Activated naive CD4-positive, alpha-beta T cell treated with anti-CD3 and anti-CD28 coated beads, Interleukin-2, amount 10 ng/mL, durations not matched to agents 7 days and 5 days (primary cell): ENCODE measurements at places on chromosomes 1 and 21.
A peak's percentile ranks its signal among the peaks of the same experiment; 100 is the strongest.

DNA sequence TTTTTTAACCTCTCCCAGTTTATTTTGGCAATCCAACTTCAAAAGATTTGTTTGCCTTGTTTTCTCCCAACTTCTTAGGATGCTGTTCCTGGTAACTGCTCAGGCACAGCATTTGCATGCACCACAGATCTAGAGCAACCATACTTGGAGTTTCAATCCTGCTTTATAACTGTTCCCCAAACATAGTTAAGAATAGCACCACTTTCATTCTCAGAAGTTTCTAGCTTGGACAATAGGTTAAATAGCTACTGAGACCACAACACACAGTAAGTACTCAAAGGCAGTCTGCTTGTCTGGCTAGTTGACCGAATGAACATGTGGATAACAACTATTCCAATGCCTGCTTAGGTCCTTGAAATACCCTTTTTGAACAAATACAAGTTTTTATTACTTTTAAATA, 76.8 kb downstream of the FOXJ3 start:
- no peak for DNase-seq

DNA sequence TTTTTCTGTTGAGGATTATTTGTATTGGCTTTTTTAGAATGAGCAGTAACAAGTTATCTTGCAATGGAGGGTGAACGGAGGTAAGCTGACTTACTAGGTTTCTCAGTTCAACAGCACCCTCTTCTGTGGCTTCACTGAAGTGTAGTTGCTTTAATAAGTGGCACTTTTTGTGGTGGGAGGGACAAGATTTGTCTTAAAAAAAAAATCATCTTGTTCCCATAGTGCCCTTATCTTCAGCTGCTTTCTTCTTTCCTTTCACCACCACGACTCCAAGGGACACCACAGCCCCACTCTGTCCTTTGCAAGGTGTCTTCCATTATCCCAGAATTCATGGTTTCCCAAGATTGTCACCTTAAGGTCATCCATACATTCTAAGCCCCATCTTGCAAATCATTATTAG, 92.9 kb downstream of the PIGK start:
- DNase-seq = peak; percentile 41

- no peak for DNase-seq
Observed at GRCh38 chr1:74767490-74767889, 34.5 kb downstream of the TYW3 start.

DNA sequence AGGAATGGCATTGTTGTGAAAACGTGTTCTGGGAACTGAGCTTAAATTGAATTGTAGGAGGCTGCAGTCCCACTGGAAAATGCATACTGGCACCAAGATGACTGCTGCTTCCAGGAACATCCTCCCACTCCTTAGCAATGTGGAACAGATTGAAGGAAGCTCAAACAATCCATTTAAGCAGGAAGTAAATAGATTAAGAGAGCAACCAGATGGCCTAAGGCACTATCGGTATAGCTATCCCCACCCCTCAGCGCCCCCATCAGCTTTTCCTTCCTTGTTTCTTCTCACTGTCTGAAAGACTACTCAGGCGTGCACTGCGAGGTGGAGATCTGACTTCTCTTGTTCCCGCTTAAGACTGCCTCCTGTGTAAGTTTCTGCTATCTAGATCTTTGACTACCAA, 4.0 kb upstream of the IFI16 start:
- DNase-seq = no peak

GRCh38 chr1:8252266-8252951, 65.5 kb upstream of the SLC45A1 start:
- DNase-seq = no peak

DNA sequence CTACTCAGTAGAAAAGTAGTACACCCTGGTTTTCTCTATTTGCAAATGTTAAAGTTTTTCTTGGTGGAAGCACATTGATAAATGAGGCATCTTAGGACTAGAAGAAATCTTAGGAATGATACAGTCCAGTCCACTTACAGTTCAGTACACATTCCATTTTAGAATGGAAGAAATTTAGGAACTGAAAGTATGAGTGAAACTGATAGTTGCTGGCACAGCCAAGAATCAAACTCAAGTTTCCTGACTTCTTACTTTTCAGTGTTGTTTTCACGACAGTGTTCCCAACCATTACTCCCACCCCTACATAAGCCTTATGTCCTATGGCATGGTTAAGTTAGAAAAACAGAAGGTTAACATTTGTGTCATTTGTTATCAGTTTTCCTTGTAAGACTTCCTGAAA, 258.5 kb downstream of the BACH1 start:
- no peak for DNase-seq

DNA sequence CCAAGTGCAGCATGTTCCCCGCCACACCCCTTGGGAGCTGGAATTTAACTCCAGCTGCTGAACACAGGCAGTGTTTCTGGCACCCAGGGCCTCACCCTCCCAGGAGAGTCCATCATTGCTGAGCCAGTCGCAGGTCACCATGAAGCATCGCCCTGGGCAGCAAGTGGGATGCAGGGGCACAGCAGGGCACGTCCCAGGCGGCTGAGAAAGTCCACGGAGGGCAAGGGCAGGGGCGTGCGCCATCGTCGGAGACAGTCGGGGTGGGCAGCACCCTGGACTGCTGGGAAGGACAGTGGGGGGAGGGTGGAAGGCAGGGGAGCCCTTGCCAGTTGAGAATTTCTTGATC, 69.2 kb upstream of the PDE9A start:
- DNase-seq = no peak

- DNase-seq = no peak
Observed at GRCh38 chr1:15388201-15388880, 21.3 kb upstream of the EFHD2 start.

DNA sequence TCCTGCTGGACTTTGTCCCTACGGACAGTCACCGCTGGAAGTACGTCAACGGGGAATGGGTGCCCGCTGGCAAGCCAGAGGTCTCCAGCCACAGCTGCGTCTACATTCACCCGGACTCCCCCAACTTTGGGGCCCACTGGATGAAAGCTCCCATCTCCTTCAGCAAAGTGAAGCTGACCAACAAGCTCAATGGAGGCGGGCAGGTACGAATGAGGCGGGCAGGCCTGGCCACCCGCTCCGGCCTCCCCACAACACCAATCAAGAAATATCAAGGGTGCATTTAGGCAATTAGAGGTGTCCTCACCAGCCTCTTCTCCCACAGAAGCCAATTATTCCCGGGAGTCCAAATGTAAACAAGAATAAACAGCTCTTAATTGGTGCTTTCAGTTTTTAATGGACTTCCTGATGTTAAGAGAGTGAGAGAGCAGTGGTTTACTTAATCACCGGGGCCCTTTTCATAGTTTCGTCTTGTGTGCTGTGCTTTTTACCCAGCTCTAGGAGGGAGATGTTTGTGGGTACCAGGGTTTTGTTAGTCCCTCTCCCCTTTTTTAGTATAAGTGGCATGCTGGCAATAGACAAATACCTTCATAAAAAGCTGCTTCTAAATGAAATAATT, 10.7 kb downstream of the TBX19 start:
- no peak for DNase-seq

GRCh38 chr1:223031733-223032601, 111.1 kb downstream of the TLR5 start:
- DNase-seq = no peak

- no peak for DNase-seq
Observed at GRCh38 chr1:111895017-111895416, 94.5 kb downstream of the KCND3 start.
